ENCODE measurements at places on chromosomes 1 and 21. TPM values are rescaled to one million over a fixed set of nuclear protein-coding genes. Genes with fewer than 3 reads are reported as not detected.

The FOXO6 gene
- total RNA-seq = 0.72 TPM

The KRTAP7-1 gene
- total RNA-seq = not detected

GRCh38 chr1:167489571-167490340 is 28.6 kb downstream of the CD247 start:
- DNase-seq = no peak

The TDRD10 gene
- total RNA-seq = not detected

DNA sequence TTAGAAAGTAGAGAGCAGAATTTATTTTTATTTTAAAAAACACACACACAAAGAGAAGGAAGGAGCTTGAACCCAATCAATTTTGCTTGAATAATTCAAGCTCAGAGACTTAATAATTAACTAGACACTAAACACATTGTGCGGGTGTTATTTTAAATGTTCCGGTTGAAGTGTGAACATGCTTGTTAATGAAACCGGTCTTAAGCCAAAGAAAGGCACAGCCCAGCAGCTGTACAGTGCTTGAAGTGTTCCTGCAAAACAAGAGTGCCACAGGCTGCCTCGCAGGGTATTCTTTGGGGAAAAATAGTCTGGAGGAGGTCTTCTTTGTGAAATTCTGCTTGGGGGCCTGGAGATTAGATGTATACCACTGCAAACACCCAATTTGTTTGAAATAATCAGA is 2.2 kb upstream of the CDC42BPA start:
- DNase-seq = no peak

The ERRFI1 gene
- 120 TPM for total RNA-seq

- no peak for DNase-seq
Measured at GRCh38 chr1:6257541-6258069, 3.3 kb downstream of the GPR153 start.

DNA sequence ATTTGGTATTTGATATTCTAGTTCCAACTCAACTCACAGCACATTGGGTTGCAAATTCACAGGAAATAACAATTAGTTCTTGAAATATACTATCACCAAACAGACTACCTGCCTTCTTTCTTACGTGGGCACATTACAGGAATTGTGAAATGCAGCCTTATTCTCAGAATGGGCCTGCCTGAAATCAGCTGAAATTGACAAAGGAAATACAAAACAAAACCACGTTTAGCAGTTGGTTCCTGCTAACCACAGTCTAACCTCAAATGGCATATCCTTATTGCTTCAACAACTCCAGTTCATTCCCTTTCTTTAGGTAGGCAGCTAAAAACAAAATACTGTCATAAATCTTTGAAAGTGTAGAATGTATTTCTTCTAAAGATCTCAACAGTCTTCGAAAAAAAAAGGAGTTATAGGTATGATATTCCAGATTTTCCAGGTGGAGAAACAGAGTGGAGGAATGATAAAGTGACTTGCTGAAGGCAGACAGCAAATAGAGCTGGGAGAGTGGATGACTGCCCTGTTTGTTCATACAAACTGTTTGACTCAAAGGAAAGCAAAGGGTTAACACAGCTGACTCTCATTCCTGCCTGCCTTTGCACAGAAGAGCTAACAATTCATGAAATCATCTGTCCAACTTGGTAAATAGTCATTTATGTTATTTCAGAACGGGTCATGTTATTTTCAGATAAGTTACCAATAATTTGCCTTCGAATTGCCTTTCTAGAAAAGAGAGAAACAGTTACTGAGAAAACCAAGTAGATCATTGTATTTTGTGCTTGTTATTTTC is 1.6 kb upstream of the GREM2 start:
- DNase-seq = no peak

- DNase-seq = no peak
Measured at GRCh38 chr1:165355977-165356811, at the start of gene LMX1A. LMX1A (minus strand) TSS chr1:165356715; CDS start chr1:165355559, 1,156 bp downstream.

GRCh38 chr1:205488074-205488723 is 16.3 kb upstream of the CDK18 start:
- DNase-seq = no peak

The SPAG17 gene
- total RNA-seq = 0.14 TPM

DNA sequence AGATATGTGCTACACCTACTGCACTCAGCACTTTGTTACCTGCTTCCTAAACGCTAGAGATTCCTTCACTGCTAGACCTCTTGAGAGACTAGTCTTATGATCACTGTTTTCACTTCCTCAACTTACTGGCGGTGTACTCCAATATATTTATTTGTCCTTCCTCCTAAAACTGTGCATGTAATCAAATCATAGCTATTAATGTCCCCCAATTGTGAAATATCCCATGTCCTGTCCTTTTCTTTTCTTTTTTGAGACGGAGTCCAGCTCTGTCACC is 3.4 kb downstream of the SOAT1 start:
- DNase-seq = no peak

DNA sequence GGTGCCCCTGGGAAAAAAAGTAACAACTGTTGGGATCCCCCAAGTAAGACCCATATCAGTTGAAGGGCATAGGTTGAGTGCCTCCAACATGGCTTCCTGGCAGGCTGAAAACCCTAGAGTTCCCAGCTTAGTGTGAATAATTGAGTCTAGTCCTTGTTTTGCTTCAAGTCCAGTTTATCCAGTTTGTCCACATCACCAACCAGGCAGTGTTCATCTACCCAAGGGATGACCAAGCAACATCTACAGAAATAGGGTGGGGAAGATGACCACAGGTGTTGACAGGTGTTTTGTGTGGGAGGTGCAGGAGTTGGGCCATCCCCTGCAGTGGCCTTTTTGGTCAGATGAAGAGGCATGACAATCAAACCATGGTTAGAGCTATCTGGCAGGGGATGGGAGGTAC is 54.3 kb upstream of the ERO1B start:
- DNase-seq = no peak

- no peak for DNase-seq
Measured at GRCh38 chr1:154886281-154887015, 16.4 kb upstream of the KCNN3 start.

DNA sequence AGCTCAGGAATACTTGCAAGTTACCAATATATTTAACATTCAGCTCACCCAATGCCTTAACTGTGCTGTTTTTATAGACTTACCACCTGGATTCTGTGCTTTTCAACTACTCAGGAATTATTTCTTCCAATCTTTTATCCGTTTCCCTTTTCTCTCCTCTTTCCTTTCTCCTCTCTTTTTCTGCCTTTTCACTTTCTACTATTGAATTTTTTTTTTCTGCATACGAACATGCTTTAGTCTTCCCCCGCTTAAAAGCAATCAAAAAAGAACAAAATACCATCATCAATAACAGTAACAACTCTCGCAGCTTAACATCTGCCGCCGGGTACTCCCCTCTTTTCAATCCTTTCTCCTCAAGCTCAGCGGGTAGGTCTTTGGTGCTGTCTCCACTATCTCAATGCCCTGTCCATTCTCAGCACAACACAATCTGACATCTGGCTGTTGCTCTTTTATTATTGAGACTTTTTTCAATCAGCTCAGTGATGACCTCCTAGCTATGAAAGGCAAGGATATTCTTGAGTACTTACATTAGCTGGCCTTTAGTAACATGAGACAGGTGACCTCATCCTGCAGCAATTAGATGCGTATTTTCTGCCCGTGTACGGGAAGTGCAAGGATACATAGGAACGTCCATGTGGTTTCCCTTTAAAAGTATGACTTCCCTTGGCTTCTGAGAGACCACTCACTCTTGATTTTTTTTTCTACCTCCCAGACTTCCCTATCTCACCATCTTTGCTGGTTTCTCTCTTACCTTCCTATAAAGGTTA is 40.2 kb upstream of the SIPA1L2 start:
- DNase-seq = no peak

GRCh38 chr1:19435851-19436455 is 49.4 kb downstream of the CAPZB start:
- DNase-seq = no peak

DNA sequence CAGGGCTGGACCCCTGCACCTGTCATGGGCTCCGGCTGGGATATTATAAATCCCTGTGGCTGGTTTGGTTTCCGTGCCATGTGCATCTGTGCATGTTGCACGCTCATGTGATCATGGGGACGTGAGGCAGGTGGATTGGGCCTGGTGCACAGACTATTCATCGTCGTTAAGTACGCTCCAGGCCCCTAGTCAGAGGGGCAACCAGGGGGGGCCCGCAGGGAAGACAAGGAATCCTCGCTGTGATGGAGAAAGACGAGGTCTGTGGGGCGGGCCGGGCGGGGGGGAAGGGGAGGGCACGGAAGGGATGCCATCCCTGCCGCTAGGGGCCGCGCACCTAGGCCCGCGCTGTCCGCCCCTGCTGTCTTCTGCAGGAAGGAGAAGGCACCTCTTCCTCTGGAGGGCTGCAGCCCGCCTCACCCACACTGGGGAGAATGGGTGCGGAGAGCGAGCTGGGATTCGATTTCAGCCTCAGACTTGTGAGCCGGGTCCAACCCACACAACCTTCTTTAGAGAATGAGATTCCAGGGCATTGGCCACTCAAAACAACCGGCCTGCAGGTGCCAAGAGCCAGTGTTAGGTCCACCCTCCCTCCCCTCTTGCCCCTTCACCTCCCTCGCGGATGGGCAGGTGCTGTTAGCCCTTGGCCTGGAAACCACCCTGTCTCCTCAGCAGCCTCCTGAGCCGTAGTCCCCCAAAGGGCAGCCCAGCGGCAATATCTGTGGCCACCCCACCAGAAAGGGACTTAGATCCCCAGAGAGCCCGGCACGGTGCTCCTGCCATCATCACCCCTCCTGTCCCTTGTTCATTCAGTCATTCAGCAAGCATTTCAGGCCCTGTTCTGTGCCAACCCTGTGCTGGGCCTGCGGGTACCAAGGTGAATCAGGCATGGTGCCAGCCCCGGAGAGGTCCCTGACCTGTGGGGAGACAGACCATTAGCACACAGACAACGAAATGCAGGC is 950 bp upstream of the LRP8 start:
- no peak for DNase-seq

The PPIE gene
- total RNA-seq = 43.9 TPM

- DNase-seq = no peak
Measured at GRCh38 chr1:163440090-163440489, 118.3 kb downstream of the NUF2 start.

The APCS gene
- not detected for total RNA-seq

GRCh38 chr1:53563611-53564010 is 104.4 kb downstream of the DMRTB1 start:
- DNase-seq = no peak

DNA sequence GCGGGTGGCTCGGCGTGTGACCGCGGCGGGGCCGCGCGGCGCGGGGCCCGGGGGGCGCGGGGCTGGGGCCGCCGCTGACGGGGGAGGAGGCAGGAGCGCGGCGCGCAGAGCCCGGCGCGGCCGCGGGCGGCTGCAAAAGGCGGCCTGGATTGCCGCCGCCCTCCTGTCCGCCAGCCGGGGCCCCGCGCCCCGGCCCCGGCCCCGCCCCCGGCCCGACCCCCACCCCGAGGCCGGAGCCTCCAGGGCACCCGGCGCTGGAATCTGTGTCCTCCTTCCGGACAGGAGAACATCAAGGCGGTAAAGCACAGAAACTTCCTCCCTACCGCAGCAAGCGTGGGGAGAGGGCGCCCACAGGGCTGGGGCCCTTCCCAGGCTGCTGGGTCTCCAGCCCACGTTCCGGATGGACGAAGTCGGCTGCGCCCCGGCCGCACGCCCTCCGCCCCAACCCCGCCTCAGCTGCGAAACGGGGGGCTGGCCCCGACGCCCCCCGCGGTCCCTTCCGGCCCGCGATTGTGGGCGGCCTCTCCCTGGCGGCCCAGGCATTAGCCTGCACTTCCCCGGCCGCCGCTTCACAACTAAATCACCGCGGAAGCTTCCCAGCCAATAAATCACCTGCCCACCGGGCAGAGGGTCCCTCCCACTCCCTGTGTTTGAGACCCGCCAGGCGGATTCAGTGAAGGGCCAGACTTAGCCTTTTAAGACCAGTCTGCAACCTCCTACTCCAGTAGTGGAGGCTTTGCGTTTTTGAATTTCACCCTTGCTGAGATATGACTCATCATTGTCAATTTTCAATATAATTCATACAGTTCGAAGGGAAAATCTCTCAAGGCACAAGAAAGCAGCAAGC is 106.0 kb downstream of the SLC45A1 start:
- no peak for DNase-seq

DNA sequence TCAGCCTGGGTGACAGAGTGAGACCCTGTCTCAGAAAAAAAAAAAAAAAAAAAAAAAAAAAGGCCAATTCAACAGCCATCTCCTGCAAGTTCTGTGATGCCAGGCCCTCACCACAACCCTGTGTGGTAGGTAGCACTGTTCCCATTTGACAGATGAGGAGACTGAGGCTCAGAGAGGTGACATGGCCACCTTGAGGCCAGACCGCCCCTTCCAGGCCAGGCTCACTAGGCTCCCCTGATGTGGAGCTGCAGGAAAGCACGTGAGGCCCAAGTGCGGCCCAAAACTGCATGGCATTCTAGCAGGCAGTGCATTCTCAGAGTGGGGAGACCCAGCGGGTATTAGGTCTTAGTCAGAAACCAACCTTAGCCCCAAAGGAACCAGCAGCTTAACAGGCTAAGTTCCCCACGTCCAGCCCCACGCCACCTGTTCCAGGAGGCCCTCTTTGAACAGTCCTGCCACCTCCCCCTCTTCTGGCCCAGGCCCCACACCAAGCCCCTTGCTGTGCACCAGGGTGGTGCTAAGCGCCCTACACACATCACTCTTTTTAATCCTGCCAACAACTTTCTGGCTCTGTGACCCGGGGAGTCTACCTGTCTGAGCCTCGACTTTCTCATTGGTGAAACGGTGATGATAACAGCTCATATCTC is 11.7 kb upstream of the ECE1 start:
- no peak for DNase-seq

- DNase-seq = no peak
Measured at GRCh38 chr1:223739366-223740037, 27.2 kb downstream of the CAPN2 start.

GRCh38 chr1:103779932-103780331 is 30.2 kb downstream of the AMY1C start:
- no peak for DNase-seq

The VHLL gene
- total RNA-seq = not detected

- DNase-seq = no peak
Measured at GRCh38 chr1:162599451-162599850, 32.8 kb upstream of the DDR2 start.

DNA sequence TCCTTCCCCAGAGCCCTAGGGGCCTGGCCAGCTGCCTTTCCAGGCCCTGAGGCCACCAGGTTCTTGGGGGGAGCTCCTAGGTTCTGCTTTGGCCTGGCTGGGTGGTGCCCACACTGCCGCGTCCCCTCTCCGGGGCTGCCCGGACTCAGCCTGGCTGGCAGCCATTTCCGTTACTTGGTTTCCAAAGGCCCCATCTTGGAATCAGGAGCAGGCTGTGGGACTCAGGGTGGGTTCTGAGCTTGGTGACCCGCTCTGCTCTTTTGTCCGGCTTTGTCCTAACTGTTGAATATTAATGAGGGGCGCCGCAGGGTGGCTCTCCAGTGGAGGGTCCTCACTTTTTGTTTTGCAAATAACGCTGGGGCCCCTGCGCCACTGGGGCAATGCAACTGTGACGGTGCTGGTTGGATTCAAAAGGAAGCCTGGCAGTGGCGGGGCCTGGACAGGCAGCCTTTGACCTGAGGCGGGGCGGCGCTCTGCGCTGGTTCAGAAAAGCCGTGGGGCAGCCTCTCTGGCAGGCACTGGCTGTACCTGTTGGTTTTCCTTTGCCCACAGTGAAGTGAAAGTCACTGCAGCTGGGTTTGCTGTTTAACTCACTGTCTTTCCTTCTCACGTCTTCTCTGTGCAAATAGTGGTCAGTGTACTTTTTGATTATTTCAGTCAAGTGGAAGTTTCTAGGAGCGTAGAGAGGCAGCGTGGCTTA is 20.2 kb downstream of the SKI start:
- DNase-seq = no peak
